ENCODE measurements at places on chromosomes 12 and 14. TPM values are rescaled to one million over a fixed set of nuclear protein-coding genes. Genes with fewer than 3 reads are reported as not detected.

DNA sequence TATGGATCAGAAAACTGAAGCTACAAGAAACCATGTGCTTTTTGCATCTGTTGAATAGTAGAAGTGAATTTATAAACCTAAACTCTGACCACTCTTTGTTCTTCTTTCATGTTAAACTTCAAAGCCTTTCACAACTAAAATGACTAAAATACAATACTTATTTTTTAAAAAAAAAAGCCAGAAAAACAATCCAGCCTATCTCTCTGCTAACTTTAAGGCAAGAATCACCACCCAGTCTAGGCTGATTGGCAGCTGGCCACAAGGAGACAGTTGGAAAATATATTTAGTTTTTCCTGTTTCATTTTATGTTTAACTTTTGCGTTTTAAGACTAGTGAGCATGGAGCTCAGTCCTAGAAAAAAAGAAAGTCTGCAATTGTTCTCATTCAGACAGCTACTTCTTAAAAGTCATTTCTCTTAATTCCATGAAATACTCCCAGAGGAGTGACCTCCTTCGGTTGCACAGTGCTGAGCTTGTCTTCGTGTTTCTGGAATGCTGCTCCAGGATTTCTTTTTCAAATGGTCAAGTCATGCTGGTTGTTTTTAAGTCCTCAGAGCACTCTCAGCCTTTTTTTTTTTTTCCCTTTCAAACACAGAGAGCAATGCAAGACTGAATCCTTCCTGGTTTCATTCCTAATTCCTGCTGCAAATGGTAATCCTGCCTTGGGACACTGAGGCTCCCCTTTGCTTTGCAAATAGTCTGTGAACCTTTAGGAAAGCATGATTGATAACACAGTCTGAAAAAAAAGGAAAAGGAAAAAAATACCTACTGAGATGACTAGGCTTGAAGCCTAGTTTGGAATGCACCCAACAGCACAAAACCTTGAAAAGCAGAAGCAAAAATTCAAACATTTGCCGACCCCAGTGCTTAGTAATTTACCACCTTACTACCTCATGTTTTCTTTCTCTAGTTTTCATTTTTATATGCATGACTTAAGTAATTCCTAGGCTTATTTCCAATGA is 233.3 kb upstream of the DAAM1 start:
- no peak for DNase-seq

DNA sequence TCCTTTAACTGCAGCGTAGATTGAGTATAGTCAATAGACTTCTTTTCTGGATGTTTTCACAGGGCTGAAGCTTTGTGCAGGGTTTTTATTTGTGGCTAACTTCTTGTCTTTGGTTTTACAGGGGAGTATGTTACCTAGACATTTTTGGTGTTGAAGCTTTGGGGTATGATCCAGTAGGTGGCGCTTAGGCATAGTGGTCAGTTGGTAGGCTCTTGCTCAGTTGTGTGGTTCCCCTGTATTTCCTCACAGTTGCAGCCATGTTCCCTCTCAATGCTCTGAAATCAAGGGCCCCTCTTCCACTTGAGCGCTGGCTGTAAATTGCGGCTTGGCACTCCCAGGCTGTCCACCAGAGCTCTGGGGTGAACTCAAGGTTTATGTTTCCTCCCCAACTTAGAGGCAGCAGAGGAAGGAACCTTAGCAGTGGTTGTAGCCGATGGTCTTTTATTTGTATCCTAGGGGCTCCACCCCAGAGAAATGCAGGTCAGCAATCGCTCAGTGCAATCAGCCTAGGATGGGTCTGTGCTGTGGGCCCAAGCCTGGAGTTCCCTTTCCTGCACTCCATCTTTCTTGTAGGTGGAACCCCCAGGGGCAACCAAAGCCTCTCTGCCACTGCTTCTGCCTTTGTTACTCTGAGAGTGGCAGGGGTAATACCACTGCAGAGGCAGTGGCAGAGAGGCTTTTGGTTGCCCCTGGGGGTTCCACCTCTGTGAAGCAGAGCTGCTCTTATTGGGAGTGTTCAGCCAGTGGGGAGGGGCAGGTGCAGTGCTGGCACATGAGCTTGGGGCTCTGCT is 55.1 kb downstream of the CMAS start:
- DNase-seq, result no peak

Gene KLRC3
- total RNA-seq, result not detected

DNA sequence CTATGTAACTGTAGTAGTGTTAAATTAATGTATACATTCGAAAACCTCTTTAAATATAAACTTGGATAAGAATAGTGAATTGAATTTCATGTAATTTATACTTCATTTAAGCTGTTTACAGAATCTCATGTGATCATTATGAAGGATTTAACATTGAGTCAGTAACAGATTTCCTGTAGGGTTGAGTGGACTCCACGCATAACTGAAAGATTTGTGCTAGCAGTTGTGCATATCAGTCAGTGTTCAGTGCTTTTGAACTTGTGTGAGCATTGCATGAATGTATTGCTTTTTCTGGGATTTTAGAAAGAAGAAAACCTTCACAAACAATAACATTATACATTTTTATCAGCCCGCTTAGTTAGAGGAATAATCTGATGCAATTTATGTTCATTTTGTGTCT is 1435.3 kb downstream of the LRFN5 start:
- DNase-seq, result no peak

DNA sequence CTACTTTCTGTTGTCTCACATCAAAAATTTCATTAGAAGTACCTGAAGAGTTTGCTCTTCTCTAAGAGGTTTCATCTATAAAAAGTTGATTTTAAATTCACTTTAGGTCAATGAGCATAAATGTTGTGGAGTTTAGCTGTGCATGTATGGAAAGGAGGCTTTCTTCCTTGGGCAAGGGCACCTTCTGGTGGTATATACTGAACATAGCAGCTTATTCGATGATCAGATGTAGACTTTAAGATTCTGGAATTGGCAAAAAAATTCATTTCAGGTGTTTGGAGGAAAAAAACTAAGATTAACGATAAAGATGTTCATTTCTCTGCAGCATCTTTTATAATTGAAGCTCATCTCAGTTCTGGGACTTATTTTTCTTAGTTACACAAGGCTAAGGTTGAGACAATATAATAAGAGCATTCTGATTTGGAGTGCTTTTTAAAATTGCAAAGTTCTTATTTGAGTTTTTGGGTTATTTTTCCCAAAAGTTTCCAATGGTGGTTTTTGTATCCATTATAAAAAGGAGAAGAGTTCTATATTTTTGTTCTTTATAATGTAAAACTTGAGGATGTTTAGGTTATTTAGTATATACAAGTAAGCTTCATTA is 46.8 kb downstream of the TMEM117 start:
- DNase-seq, result no peak

Gene RAB15
- 60.8 TPM for total RNA-seq

DNA sequence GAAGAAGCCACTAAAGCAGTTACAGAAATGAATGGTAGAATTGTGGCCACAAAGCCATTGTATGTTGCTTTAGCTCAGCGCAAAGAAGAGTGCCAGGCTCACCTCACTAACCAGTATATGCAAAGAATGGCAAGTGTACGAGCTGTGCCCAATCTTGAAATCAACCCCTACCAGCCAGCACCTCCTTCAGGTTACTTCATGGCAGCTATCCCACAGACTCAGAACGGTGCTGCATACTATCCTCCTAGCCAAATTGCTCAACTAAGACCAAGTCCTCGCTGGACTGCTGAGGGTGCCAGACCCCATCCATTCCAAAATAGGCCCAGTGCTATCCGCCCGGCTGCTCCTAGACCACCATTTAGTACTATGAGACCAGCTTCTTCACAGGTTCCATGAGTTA is 21.5 kb upstream of the SRGAP1 start:
- no peak for DNase-seq
